Left renal cortex interstitium (tissue), 4 donors: ENCODE measurements at places on chromosomes 13 and 19.

DNA sequence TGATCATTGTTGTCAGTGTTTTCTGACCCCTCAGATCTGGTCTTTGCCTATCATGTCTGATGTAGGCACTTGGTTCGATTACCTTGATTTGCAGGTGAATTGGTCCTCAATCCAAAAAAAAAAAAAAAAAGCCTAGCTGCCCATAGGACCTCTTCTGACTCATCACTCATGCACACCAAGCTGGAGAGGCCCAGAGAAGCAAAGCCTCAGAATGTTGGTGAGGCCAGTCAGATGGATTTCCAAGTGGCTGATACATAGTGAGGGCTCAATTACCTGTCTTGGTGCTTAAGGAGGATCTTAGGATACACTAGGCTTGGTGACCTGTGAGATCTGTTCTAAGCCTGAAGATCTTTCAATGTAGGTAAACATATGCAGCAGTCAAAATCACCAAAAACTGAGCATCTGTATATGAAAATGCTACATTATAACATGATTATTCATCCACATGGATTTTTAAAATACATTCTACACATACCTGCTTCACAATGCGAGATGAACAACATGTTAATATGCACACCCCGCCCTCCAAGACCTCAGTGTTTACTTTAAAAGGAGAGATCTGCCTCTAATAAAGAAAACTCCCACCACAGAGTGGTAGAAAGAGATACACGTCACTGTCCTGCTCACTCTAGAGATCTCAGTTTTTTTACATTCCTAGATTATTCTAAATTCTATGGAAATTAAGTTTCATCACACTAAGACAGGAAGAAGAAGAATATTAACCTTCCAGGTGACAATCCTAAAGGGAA is 79.9 kb upstream of the RAP2A start:
- no peak for DNase-seq

- DNase-seq, result no peak
Measured at GRCh38 chr13:54175466-54175865, 1146.9 kb downstream of the OLFM4 start.

- DNase-seq, result no peak
Measured at GRCh38 chr19:6465006-6465405, 935 bp downstream of the CRB3 start.

- DNase-seq, result no peak
Measured at GRCh38 chr13:76813000-76813691, 73.1 kb downstream of the KCTD12 start.

- DNase-seq, result no peak
Measured at GRCh38 chr19:2517881-2518601, 42.1 kb downstream of the GADD45B start.

GRCh38 chr19:19749117-19749907 is 16.4 kb upstream of the ZNF14 start:
- no peak for DNase-seq

DNA sequence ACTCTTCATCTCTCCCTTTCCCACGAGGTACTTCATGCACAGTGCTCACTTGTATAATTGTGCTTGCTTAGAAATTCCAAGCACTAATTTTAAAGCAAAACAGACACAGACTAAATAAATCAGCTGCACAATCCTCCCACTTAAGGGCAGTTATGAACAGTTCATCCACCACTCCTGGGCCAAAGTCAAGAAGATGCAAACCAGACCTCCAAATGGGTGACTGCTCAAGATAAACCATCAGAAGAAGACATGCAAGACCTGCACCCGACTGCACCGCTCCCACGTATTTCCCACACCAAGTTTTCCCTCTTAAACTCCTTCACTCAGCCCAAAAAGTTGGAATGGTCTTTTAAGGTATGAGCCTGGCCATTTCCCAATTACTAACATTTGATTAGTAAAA is 19.9 kb downstream of the ZNF235 start:
- DNase-seq, result no peak

DNA sequence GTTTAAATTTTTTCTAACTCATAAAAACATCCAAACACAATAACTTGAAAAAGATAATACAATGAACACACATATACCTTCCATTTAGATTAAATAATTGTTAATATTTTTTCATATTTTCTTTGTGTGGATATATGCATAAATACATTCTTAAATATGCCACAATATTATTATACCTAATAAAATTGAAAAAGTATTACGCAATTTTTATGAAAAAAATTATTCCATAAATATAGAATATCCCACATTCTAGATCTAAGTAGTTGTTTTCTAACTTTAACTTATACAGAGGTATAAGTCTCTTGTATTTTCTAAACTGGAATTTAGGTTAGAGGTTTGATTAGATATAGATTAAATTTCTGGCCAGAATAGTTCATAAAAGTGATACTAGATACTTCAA is 34.3 kb downstream of the POU4F1 start:
- DNase-seq, result no peak

DNA sequence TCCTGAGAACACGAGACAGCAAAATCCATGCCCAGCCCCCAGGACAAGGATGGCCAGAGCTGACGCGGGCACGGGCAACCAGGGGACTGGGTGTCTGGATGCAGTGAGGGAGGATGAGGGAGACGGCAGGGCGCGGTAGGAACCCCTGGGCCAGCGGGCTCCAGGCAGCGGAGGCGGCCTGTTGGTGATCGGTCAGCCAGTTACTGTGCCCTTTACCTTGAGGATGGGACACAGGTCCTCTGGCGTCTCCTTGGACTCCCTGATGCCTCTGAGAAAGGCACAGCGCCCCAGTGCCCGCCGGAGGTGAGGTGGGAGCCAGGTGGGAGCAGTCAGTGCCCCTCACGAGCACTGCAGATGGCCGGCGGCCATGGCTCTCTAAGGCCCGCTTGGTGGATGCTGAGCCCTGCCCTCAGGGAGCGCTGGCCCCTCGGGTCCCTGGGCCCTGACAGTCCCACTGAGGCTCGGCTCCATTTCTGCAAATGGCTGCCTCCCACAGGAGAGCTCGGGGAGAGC is 31.2 kb downstream of the C13orf46 start:
- DNase-seq, result no peak

- DNase-seq, result no peak
Measured at GRCh38 chr19:33580645-33581037, 41.1 kb upstream of the CHST8 start.

GRCh38 chr13:77817521-77817920 is 101.1 kb downstream of the EDNRB start:
- no peak for DNase-seq

- peak; percentile 78 for DNase-seq
Measured at GRCh38 chr19:15177269-15178116, 23.3 kb downstream of the NOTCH3 start.

GRCh38 chr19:48325265-48325910 is at the start of gene EMP3:
EMP3 (plus strand) TSS chr19:48325552; CDS start chr19:48326845, 1,293 bp downstream.
- DNase-seq, result no peak

DNA sequence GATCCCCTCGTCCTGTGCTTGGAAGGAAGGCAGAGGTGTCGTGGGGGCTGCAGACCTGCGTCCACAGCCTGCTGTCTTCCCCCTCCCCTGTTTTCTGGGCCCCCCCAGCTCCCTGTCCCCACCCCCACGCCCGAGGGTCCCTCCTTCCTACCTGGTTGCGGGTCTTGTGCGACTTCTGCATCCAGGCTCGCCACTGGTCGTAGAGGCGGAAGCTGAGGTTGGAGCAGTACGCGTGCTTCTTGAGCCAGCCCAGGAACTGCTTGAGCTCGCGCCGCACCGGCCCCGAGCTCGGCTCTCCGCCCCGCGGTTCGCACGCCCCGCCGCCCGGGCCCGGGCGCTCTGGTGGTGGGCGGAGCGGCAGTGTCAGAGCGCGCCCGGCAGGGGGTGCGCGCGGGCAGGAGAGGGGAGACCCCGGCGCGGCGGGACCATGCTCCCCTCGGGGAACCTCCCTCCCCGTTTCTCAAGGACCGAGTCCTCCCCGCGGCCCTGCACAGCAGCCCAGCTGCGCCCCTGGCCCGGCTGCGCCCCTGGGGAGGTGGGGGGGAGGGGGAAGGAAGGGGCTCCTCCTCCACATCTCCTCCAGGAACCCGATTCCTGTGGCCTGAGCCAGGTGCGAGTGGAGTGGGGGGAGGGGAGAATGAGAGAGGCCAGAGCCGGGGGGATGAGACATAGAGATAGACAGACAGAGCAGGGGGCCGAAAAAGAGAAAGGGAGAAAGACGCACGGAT is 5.7 kb downstream of the REX1BD start:
- peak; percentile 78 for DNase-seq

GRCh38 chr13:64684685-64685431 is 2545.3 kb downstream of the PCDH9 start:
- no peak for DNase-seq

GRCh38 chr19:33819880-33820781 is 23.5 kb downstream of the KCTD15 start:
- peak; percentile 7 for DNase-seq
